ENCODE measurements at places on chromosomes 3 and 15.

- DNase-seq: no peak
These were observed 22.2 kb downstream of the BTD start for GRCh38 chr3:15623535-15624440.

DNA sequence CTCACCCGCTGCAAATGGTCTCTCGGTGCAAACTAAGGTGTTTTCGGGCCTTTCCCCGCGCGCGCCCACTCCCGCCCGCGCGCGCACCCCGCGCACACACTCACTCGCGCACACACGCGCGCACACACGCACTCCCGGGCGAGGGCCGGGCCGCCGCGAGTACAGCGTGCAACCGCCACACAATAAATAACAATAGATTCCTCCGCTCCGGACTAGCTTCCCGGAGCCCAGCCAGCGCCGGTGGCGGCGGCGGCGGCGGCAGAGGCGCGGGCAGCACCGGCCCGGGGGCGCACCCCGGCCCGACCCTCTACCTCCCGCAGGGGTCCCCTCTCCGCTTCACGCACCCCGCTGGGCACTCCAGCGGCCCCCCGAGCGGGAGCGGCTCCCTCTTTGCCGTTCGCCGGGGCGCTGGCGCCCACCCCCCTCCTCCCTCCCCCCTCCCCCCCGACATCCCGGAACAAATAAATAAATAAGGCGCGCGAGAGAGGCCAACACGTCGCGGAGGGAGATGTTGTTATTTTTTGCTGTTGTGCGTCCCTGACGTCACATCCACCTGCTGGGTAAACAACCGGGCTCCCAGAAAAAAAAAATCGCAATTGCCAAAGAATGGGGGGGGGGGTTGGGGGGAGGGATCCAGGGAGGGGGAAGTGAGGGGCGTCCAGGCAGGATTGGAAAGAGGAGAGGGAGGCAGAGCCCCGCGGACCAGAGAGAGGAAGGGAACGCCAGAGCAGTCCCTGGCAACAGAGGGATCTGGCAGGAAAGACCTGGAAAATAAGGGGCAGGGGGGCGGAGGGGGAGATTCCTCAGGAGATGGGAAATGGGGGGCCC lies at the start of gene FOXP1:
FOXP1 (minus strand) TSS at position 163 of the 828 bp plus-strand sequence. CDS start 385,347 bp downstream, outside the sequence.
- no peak for DNase-seq

- DNase-seq: no peak
These were observed 248.1 kb upstream of the BCHE start for GRCh38 chr3:166085164-166085856.

GRCh38 chr3:117322866-117323265 lies 613.3 kb downstream of the TUSC7 start:
- DNase-seq: no peak

GRCh38 chr3:98027085-98027446 lies 8.0 kb downstream of the GABRR3 start:
- DNase-seq: no peak

- no peak for DNase-seq
These were observed 32.6 kb downstream of the SERPINI2 start for GRCh38 chr3:167441256-167441655.

DNA sequence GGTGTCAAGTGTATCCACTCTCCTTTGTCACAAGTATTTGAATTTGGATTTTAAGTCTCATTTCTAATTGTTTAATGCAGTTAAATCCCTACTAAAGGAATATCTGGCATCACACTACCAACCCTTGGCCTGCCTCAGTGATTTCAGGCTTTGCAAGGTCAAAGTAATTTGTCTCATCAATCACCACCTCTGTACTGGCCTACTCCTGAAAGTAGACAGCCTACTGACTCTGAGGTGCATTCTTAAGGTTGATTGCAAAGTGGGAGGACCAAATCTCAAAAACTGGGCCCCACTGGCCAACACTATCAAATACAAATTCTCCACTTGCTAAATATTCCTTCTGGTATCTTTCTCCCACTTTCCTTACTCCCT lies 851 bp upstream of the TEX55 start:
- no peak for DNase-seq

GRCh38 chr3:160808838-160809237 lies 52.8 kb downstream of the PPM1L start:
- DNase-seq: no peak

DNA sequence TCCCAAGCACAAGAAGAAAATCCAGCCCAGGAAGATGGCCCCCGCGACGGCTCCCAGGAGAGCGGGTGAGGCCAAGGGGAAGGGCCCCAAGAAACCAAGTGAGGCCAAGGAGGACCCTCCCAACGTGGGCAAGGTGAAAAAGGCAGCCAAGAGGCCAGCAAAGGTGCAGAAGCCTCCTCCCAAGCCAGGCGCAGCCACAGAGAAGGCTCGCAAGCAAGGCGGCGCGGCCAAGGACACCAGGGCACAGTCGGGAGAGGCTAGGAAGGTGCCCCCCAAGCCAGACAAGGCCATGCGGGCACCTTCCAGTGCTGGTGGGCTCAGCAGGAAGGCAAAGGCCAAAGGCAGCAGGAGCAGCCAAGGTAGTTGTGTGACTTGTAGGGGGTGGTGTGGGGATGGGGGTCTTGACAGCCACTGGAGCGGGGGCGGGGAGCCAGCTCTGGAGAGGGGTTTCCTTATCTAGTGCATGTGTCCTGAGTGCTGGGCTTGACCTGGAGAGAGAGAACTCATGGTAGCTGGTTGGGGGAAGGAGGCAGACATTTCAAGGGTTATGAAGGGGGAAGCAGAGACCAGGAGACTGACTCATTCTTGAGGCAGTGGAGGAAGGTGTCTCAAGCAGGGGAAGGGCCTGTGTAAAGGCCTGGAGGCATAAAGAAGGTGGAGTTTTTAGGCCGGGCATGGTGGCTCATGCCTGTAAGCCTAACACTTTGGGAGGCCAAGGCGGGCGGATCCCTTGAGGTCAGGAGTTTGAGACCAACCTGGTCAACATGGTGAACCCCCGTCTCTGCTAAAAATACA lies 6.2 kb downstream of the H1-8 start:
- no peak for DNase-seq

DNA sequence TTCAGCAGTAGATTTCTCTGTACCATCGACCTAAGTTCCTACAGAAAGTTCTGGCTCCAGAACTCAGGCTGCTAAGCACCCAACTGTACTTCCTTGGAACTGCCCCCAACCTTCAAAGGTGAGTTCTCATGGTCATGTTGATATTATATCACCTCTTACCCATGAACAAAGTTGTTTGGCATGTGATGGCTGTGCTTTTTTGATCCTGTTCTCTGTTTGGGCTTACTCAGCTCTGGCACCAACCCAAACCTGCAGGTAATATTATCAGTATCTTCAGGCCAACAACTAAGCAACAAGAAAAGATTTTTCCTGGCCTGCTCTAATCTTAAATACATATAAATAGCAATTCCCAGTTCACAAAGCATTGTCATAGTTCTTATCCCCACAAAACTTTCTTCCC lies 318.7 kb upstream of the LMCD1 start:
- DNase-seq: no peak

GRCh38 chr3:190716961-190717360 lies 145.5 kb downstream of the GMNC start:
- no peak for DNase-seq

- DNase-seq: no peak
These were observed 330.7 kb downstream of the FHIT start for GRCh38 chr3:60920519-60920918.

DNA sequence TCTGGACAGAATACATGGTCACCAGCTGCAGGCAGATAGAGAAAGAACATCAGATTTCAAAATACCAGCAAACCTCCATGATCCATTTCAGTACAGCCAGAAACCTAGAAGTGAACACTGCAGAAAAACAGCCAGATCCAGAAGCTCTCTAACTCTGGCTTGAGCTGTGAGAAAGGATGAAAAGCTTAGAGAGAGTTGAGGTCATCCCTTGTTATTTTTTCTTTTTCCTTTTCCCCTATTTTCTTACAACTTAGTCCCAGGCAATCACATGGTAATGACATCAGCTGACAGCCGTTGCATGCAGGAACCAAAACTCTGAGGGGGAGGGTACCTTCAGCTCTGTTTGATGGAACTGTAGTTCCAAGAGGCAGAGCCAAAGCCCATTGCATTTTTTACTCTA lies 113.2 kb downstream of the TCF12 start:
- no peak for DNase-seq

- DNase-seq: no peak
These were observed 16.2 kb upstream of the CHD2 start for GRCh38 chr15:92883876-92884435.

Data from NCI-H187 treated with DMSO at 0.1 percent for 48 hours (cell line).